ENCODE measurements at places on chromosomes 6 and 20.

DNA sequence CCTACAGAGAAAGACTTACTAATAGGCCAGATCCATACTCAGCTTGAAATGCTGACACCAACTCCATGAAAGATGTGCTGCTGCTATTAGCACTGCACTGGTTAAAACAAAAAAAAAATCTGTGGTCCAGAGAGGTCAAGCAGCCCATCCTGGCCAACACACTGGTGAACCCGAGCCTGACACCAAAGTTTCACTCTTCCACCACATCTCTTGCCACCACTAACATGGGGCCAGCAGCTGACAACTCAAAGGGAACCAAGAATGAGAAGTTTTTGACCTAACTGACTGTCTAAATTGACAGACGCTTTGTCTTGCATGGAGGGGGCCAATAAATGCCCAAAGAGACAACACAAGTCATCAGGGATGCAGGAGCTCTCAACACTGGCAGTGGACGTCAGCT lies 5.4 kb downstream of the CLIC5 start:
- DNase-seq, result no peak

GRCh38 chr20:9439806-9440205 lies 74.6 kb upstream of the LAMP5 start:
- no peak for DNase-seq

DNA sequence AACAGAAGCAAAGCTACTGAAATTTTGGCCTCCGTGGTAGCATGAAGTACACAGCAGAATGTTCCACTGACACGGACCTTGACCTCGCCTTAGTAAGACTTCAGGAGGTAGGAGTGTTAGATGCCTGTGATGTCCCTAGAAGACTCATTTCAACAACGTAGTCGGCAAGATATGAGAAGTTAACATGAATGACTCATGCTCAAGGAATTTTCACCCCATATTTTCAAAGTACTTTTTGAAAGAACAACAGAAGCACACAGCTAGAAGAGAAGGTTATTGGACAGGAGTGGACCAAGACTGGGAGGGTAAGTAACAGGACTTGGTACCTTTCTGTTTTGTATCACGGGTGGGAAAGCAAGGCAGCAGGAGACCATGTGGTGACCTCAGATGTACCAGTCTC lies 78.0 kb downstream of the DZANK1 start:
- no peak for DNase-seq

GRCh38 chr6:86217906-86218305 lies 575.2 kb upstream of the SYNCRIP start:
- DNase-seq, result no peak

- DNase-seq, result peak; percentile 74
Measured at GRCh38 chr20:9375221-9375681, 139.1 kb upstream of the LAMP5 start.

- DNase-seq, result no peak
Measured at GRCh38 chr6:41571021-41571780, 25.0 kb downstream of the FOXP4 start.

DNA sequence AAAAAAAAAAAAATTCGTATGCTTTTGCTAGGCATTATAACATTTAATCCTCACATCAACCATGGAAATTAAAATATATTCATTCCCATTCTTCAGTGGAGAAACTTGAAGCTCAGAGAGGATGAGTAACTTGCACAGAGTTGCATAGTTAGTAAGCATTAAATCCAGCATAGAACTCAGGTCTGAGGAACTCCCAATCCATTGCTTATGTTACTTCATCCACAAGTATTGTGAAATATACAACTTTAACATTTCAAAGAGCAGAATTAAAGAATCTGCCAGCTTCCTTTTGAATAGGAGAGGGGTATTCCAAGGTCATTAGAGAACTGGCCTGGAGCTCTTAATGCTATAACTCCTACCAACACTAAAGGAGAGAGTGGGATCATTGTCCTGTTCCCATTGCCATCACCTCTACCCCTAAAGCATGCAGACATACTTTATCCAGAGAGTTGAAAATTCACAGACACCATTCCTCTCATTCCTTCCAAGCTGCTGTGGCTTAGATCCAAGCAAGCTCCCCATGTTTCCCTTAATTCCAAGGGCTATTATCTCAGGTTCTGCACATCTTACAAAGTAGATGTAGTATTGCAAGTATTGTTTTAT lies 91.9 kb downstream of the FLRT3 start:
- DNase-seq, result no peak

DNA sequence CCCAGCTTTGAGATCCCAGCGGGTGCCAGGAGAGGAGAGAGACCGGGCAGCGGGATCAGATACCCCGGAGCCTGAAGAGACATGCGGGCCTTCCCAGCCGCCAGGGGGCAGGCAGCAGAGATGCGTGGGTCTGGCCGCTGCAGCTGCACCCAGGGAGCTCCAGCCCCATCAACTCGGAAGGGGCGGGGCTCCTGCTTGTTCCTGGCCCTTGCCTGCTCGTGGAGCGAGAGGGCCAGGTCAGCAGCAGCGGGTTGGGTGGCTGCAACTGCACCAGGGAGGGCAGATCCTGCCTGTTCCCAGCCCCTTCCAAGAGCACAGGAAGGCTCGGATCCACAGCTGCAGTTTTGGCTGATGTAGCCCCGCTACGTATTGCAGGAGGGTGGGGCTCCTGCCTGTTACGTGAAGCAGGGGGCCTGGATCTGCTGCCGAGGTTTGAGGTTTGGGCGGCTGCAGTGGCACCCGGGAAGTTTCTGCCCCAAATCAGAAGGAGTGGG lies 532.8 kb downstream of the RFPL4B start:
- DNase-seq, result no peak

GRCh38 chr6:168369786-168370185 lies 50.2 kb upstream of the DACT2 start:
- no peak for DNase-seq

DNA sequence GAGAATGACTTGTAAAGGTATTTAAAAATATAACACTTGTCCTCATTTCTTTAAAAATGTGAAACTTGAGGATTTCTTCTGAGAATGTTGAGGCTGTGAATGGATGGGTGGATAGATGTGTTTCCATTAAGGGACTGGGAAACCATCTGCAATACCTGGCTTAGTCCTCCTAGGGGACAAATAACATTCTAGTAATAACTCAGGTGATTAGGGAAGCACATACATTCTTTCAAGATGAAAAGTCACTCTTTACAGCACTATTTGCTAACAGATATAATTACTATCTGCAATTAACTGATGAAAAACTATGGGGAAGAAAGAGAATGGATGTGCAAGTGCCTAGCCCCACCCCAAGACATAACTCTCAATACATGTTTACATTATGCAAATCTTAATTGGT lies 542.3 kb downstream of the CD83 start:
- DNase-seq, result no peak

- no peak for DNase-seq
Measured at GRCh38 chr20:6588296-6588695, 179.2 kb upstream of the BMP2 start.

DNA sequence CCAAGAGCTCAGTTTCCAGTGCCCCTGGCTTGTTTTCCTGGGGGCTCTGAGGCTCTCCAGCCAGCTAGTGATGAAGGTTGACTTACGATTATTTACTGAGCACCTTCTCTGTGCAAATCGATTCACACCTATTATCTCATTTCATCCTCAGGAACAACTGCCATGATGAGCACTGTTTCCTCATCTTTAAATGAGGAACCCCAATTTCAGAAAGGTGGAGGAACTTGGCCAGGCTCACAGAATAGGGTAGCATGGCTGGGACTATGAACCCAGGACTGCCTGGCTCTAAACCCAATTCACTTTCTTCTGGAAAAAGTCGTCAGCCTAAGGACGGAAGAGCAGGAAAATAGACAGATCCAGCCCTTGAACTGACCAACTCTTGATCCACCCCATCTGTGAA lies 3.5 kb upstream of the BPI start:
- DNase-seq, result no peak

DNA sequence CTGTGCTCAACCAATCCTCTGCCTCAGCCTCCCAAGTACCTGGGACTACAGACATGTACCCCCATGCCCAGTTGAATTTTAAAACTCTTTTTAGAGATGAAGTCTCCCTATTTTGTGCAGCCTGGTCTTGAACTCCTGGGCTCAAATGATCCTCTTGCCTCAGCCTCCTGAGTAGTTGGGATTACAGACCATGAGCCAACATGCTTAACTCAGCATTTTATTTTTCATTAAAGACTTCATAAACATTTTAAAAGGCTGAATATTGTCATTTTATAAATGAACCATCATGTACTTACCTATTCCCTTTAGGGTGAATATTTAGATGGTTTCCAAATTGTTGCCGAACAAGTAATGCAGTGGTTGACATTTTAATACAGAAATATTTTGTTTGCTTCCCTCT lies 16.5 kb upstream of the IFNGR1 start:
- DNase-seq, result no peak

- DNase-seq, result no peak
Measured at GRCh38 chr20:57312138-57312537, 17.5 kb upstream of the SPO11 start.

DNA sequence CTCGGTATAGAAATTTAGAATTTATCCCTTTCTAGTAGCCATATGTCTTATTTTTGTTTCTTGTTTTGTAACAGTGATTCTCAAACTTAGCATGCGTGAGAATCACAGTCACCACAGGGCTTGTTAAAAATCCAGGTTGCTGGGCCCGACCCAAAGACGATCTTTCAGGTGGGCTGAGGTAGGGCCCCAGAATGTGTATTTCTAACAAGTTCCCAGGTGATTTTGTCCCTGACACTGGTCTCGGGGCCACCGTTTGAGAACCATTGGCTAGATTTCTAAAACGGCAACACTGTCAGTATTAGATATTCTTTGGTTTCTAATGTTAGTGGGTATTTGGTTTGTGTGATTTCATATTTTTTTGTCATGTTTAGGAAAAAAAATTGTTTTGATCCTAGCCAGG lies 9.9 kb downstream of the PFDN4 start:
- no peak for DNase-seq

DNA sequence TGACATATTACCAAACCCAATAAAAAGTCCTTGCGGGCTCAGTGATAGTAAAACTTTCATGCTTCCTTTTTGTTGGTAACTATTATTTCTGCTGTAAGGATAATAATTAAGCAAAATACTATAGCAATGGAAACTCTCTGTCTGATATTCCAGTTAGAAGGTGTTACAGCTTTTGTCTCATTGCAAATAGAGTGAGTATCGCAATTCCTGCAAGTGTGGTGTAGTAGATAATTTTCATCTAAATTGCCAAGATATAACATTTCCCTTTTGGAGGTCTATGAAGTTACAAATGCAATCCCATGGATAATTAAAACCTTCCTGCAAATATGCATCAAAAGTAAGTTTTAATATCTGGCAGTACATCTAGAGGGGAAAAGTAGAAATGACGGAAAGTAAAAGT lies 88.7 kb upstream of the CD93 start:
- DNase-seq, result no peak

GRCh38 chr6:73081955-73082354 lies 143.3 kb downstream of the KHDC1L start:
- DNase-seq, result no peak

DNA sequence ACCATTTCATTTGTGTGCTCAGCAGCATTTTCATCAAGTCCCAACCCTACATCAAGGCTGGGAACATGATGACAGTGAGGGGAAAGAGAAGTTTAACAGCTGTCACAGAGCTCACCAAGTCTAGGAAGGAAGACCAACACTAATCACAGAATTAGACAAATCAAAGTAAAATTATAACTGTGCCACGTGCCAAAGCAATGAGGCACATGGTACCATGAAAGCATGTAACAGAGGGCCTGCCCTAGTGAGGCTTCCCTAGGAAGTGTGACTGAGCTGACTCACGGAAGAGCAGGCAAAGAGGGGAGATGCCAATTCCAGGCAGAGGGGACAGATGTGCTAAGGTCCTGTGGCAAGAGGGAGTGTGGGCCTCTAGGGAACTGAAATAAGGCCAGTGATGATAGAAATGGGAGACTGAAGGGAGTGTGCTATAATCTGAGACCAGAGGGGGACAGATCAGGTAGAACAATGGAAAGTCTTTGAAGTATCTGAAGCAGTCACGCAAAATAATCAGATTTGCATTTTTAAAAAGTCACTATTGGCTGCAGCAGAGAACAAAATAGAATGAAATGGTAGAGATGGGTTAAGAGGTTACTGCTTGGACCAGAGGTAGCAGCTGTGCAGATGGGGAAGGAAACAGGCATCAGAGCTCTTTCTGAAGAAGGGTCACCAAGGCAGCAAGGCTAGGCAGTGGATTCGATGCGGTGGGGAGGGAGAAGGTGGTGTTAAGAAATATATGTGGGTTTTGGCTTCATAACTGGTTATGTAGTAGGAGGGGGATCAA lies 86.8 kb downstream of the GPR6 start:
- no peak for DNase-seq

GRCh38 chr6:134079406-134079921 lies 27.0 kb upstream of the SLC2A12 start:
- DNase-seq, result no peak
